Activated T-cell treated with anti-CD3 and anti-CD28 coated beads for 1 hour (primary cell): ENCODE measurements at places on chromosomes 12 and 14.

DNA sequence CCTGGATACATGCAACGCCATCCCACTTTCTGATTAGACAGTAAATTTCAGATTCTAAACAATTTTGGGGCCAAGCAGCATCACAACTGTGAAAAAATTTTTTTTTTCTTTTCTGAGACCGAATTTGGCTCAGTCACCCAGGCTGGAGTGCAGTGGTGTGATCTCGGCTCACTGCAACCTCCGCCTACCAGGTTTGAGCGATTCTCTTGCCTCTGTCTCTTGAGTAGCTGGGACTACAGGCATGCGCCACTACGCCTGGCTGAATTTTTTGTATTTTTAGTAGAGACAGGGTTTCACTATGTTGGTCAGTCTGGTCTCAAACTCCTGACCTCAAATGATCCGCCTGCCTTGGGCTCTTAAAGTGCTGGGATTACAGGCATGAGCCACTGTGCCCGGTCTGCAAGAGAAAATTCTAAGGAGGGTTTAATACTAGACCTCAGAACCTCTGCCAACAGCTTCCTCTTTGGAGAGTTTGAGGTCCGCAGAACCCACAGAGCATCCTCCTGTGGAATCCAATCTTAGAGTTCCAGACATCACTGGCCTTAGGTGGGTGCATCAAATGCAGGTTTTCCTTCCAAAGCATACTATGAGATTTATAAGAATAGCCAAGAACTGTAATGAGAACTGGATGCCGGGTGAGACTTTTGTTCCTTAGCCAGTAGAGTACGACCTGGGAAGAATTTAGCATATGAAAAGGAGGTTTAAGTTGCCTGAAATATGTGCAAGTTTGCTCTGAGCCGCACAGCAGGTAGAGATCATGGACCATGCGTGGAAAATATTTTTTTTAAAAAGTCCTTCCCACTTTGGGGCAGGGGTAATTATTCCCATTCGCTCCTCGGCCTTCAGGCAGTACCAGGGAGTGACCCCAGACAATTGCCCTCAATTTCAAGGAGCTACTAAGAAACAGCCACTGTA is 7.8 kb upstream of the PHC1 start:
- no peak for DNase-seq

- DNase-seq = no peak
Measured at GRCh38 chr12:65646127-65646643, 178.1 kb upstream of the HMGA2 start.

GRCh38 chr14:99266181-99267178 is 5.5 kb downstream of the BCL11B start:
- peak; percentile 84 for DNase-seq

DNA sequence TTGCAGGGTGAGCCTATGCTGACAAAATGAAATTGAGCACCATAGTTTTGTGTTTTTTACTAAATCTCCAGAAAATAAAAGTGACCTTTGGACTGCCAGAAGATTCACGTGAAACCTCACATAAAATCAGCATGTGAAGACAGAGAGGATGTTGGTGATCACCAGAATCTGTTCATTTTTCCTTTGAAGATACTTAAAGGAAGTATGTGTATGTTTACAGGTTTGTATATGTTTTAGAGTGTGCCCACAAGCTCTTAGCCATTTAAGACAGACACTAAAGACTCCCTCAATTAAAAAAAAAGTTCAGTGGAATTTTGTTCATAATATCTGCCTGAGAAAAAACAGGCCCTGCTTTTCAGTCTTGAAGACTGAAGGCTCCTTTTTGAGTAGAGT is 25.9 kb downstream of the DDX47 start:
- DNase-seq = no peak

DNA sequence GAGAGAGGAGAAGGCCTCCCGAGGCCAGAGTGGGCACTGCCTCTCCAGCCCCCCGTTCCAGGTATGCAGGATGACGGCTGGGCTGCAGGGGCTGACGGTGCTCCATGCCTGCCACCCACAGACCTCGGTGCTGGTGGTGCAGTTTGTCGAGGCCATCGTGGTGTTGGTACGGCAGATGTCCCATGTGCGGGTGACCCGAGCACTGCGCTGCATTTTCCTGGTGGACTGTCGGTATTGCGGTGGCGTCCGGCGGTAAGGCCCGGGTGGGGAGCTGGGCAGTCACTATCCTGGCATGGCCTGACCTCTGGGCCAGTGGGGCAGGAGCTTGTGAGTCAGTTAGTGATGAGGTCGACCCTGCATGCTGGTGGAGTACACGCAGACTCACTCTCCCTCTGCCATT is 47.4 kb downstream of the TPCN1 start:
- DNase-seq = no peak
